Left colon (tissue), 2 donors: ENCODE measurements at places on chromosomes 1 and 21. TPM values are rescaled to one million over a fixed set of nuclear protein-coding genes. Genes with fewer than 3 reads are reported as not detected.

DNA sequence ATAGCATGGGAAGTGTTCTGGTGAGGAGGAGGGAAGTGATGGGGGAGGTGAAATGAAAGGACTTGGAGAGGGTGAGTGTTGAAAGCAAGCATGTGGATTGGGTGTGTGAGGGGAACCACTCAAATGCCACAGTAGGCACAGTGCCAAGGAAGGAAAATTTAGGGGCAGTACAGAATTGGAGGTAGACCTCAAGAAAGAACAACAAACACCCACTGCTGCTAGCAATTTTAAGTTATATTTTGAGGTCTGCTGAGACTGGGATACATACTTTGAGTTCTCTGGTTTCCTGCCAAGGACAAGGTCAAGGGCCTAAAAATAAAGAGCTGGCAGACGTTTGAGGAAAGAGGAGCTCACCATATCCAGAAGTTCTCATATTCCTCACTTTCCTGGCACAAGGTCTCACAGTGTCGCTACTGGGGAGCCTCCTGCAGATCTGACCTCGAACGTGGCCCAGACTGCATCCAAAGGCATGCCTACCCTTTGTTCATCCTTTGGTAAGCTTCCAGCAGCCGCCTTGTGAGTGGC lies 104.0 kb downstream of the BRINP2 start:
- DNase-seq, result no peak

DNA sequence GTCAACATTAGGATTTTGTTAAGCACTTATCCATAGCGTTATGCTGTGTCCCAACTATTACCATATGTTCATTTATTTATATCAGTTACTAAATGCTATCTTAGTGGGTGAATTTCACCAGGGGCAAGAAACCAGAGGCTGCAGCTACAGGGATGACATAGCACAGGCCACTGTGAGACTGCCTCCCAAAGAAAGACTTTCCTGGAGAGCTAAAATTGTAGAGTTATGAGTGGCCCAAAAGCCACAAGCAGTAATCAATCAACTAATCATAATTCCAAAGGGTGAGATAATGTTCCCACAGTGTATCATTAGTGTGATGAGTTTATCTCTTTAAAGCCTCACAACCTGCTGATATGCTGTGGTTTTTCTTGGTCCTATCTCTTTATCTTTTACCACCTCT lies 3.8 kb upstream of the TGFB2 start:
- no peak for DNase-seq

DNA sequence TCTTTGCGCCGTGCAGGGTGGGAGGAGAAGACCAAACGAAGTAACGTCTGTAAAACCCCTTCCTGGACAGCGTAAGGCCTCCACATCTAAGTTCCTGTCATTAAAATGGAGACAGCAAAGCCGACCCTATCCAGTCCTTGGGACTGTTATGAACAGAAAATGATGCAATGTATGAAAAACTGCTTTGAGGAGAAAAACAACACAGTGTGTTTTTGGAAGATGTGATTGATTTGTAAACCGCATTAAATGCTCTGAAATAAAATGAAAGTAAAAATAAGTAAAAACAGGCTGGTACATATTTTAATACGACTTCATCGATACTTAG lies 827 bp upstream of the URB1 start:
- DNase-seq, result no peak

The NR5A2 gene
- total RNA-seq, result 51.1 TPM

The KIF26B gene
- total RNA-seq, result 0.36 TPM

DNA sequence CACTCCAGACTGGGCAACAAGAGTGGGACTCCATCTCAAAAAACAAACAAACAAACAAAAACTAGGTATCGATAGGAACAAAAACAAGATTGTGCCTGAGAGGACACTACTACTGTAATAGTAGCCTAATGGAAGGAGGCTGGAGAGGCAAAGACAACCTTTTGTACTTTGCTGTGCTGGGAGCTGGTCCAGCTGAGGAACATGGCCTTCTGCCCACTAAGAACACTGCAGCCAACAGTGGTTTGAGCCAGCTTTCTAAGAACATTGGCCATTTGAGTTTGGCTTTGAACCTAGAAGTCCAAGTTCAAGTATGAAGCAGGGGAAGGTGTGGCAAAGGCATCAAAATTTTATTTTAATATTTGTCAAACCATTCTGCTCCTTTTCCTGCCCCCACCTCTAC lies 22.7 kb upstream of the RGS8 start:
- DNase-seq, result no peak

DNA sequence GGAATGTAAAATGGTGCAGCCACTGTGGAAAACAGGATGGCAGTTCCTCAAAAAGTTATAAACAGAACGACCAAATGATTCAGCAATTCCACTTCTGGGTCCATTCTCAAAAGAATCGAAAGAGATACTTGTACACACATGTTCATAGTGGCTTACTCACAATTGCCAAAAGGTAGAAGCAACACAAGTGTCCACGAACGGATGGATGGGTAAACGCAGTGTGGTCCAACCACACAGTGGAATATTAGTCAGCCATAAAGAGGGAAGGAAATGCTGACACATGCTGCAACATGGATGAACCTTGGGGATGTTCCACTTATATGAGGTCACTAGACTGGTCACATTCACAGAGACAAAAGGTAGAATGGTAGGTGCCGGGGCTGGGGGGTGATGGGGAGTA lies 5.3 kb downstream of the KRTAP10-1 start:
- DNase-seq, result no peak
